ENCODE measurements at places on chromosomes 13 and 19.
A peak's percentile ranks its signal among the peaks of the same experiment; 100 is the strongest.

DNA sequence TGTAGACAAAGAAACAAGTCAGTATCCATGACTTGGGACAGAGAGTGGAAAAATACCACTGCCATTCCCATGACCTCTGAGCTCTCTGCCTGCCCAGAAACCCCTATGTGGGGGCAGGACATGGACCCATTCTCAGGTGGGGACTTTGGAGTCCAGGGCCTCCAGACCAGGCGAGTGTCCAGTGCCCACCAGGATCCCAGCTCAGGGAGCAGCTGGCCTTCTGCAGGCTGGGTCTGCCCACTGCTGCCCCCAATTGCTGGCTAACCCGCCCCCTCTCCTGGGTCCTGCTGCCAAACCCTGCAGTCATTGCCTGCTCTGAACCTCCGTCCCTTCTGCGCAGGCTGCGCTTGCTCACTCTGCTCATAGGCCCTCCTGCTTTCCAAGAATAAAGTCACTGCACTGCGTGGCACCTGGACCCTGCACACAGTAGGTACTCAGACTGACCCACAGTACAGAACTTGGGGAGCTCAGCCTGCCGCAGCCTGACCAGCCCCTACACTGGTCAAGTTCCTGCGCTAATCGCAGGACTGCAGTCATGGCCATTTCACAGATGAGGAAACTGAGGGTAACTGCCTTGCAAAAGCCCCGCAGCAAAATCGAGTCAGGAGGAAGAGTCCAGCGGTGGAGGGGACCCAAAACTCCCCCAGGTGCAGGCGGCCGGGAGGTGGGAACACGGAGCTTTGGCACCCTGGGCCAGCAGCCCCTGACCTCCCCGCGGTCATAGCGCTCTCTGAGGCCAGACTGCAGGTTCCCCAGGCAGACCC is 774 bp downstream of the SLC7A10 start:
- DNase-seq, result no peak

- no peak for DNase-seq
Measured at GRCh38 chr19:24053601-24054000, 33.4 kb upstream of the ZNF254 start.

DNA sequence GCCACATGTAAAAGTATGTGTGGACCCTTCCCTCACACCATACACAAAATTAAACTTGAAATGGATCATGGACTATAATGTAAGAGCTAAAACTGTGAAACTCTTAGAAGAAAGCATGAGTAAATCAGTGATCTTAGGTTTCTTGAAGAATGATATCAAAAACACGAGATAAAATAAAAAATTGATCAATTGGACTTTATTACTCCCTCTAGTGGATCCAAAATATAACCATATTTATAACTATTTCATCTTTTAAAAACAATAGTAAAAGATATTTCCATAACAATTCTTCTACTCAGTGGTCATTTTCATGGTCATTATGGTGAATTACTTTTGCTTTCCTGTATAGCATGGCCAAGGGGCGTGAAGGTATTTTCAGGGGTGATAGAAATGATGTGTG is 174.6 kb upstream of the LSM14A start:
- no peak for DNase-seq

- no peak for DNase-seq
Measured at GRCh38 chr13:41650706-41651105, 193.4 kb downstream of the RGCC start.

DNA sequence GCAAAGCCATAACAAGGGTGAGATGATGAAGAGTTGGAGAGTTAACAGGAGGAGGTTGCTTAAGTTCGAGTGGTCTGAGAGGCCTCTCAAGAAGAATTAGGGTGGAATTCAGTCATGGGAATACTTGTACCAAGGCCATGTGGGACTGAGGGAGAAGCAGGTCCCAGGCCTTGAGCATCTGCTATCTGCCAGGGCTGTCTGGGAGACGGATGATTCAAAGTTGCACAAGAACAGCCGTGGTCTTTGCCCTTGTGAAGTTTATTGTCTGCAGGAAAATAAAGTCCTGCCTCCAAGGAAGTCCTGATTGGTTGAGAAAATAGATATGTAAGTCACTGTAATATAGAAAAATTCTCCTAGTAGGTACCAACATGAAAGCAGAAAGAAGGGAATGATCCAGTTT is 178.8 kb upstream of the RFC3 start:
- DNase-seq, result peak; percentile 84

DNA sequence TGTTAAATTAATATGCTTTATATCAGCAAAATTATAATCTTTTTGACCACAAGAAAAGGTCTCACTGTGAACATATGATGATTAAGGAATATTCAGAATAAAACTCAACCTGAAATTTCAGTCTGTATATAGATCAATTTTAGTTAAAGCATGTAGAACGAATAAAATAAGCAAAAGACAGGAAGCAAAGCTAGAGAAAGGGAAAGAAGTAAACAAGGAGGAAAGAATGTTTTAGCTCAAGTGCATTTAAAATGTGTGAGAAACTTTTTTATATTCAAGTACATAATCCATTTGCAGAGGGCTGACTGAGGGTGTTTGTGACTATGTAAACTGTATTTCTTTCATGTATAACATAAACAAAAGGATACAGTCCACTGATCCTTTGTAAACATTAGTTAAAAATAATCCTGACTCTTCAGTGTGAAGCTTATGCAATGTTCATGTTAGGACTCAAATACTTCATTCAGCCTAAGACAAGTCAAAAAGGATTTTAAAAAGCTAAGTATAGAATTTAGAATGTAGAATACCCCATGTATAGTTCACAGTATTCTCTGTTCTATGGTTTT is 472.1 kb downstream of the DIAPH3 start:
- DNase-seq, result no peak

- no peak for DNase-seq
Measured at GRCh38 chr19:14300303-14300702, 80.9 kb upstream of the ADGRE5 start.

- DNase-seq, result no peak
Measured at GRCh38 chr13:109642358-109642757, 144.0 kb downstream of the IRS2 start.
